Stimulated activated CD8-positive, alpha-beta memory T cell treated with anti-CD3 and anti-CD28 coated beads, Interleukin-4, amount 100 ng/mL, for 1 hour (primary cell): ENCODE measurements at places on chromosomes 3 and 15.

GRCh38 chr3:169170456-169170855 lies 493.1 kb downstream of the MECOM start:
- DNase-seq, result no peak

DNA sequence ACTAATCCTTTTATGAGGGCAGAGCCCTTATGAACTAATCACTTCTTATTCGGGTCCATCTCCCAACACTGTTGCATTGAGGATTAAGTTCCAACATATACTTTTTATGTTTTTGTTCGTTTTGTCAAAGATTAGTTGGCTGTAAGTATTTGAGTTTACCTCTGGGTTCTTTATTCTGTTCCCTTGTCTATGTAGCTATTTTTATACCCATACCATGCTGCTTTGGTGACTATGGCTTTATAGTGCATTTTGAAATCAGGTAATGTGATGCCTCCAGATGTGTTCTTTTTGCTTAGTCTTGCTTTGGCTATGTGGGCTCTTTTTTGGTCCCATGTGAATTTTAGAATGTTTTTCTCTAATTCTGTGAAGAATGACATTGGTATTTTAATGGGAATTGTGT lies 166.4 kb upstream of the KCNMB2 start:
- DNase-seq, result no peak

GRCh38 chr15:63233667-63234423 lies 43.6 kb upstream of the APH1B start:
- DNase-seq, result no peak

DNA sequence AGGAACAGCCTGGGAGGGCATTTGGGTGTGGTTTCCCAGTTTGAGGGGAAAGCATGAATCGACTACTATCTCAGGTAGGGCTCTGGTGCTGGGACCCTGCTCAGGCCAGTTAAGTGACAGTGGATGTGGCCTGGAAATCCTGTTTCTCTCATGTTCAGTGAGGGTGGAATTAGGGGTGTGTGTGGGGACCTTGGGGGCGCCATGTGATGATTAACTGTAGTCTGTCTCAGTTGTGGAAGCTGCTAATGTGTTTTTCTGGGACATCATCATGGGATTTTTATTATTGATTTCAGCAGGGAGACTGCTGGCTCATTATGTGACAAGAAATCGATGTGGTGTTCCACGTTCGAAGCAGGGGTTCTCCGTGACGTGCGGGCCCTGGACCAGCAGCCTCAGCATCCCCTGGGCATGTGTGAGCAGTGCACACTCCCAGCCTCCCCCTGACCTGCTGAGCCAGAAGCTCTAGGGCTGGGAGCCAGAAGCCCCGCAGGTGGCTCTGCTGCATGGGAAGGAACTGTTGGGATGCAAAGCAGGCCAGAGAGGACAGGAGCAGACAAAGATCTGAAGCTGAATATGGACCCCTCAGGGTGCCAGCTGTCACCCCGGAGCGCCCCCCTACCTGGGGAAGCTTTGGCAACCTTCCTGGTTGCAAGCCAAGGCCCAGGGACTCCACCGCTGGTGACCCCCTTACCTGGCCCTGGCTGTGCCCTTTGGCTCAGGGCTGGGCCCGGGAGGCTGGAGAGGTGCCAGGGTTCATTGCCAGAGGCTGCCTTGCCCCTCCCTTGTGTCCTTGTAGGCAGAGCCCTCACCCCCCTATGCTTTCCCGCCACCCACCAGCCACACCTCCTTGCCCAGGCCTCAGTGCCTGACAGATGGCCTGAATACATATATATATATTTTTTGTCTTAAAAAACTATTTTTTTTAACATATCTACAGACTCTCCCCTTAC lies 149.8 kb downstream of the APBA2 start:
- DNase-seq, result no peak

DNA sequence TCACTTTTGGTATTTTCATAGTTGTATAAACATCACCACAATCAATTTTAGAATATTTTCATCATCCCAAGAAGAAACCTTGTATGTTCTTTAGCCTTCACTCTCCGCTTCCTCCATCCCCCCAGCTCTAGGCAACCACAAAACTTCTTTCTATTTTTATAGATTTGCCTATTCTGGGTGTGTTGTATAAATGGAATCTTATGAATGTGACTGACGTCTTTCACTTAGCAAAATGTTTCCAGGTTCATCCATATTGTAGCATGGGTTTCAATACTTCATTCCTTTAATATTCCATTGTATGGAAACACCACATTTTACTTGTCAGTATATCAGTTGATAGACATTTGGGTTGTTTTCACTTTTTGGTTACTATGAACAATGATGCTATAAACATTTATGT lies 335.8 kb upstream of the GOLIM4 start:
- no peak for DNase-seq

DNA sequence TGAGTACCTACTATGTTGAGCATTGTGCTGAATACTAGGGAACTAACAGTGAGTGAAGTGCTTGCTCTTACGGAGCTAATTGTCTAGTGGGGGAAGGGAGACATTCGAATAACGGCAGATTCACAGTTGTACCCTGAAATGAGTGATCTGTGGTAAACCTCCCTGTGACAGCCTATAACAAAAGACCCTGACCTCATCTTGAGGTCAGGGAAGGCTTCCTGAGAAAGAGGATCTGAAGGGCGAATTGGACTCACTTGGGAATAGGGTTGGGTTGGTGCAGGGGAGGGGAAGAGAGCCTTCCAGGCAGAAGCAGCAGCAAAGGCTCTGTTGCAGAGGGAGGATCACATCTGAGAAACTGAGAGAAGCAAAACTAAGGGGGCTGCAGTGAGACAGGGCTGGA lies 13.2 kb downstream of the HPS3 start:
- DNase-seq, result no peak

GRCh38 chr15:43735416-43735815 lies 10.8 kb upstream of the PDIA3 start:
- no peak for DNase-seq

GRCh38 chr3:54176106-54176505 lies 53.8 kb downstream of the CACNA2D3 start:
- DNase-seq, result no peak

GRCh38 chr3:5056111-5056391 lies 66.0 kb upstream of the ARL8B start:
- no peak for DNase-seq

GRCh38 chr3:52615166-52615565 lies 70.5 kb downstream of the PBRM1 start:
- DNase-seq, result no peak
